ENCODE measurements at places on chromosomes 16 and 17.

- DNase-seq: no peak
These were observed 32.2 kb upstream of the IL21R start for GRCh38 chr16:27369806-27370205.

- no peak for DNase-seq
These were observed 145.9 kb downstream of the HS3ST3B1 start for GRCh38 chr17:14446825-14447224.

- no peak for DNase-seq
These were observed 1.1 kb downstream of the CHST6 start for GRCh38 chr16:75494184-75494583.

- no peak for DNase-seq
These were observed 5.8 kb upstream of the VPS35L start for GRCh38 chr16:19549673-19550072.

GRCh38 chr17:61757168-61757567 is 106.2 kb downstream of the BRIP1 start:
- no peak for DNase-seq

DNA sequence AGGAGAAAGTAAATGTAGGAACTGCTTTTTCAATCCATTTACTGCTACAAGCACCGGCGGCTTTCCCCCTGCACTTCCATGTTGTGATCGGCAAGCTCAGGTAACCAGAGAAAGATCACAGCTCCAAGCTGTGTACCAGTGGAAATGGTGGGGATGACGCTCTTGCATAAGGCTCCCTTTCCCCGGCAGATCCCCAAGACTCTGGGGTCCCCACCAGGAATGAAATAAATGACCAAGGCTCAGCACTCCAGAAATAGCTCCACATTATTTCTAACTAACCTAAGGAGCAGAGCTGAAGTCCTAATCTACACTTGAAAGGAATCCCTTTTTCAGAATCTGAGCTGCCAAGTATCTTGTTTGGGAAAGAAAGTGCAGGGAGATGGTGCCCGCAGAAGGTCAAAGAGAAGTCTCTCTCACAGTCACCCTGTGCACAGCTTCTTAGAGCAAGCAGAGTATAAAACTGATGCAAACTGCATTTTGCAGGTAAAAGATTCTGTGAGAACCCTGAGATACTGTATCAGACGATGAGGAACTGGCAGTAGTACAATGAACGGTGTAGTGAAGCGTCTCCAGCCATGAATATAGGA is 11.1 kb downstream of the GRB2 start:
- no peak for DNase-seq

DNA sequence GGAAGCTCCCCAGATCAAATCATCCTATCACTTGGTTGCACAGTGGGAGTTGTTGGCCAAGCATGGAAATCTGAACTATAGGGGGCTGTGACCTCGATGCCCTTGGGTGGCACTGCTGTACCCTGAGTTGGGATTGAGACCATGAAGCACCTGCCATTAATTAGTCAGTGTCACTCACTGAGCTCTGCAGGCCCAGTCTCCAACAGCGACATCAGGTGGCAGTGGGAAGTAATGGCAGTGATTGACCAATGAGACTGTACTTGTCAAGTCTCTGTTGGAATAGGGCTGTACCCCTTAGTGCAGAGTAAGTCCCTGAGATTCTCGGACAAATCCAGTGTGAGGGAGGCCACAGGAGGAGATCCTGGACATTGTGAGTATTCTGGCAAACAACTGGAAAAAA is 118.0 kb upstream of the RPL38 start:
- no peak for DNase-seq

DNA sequence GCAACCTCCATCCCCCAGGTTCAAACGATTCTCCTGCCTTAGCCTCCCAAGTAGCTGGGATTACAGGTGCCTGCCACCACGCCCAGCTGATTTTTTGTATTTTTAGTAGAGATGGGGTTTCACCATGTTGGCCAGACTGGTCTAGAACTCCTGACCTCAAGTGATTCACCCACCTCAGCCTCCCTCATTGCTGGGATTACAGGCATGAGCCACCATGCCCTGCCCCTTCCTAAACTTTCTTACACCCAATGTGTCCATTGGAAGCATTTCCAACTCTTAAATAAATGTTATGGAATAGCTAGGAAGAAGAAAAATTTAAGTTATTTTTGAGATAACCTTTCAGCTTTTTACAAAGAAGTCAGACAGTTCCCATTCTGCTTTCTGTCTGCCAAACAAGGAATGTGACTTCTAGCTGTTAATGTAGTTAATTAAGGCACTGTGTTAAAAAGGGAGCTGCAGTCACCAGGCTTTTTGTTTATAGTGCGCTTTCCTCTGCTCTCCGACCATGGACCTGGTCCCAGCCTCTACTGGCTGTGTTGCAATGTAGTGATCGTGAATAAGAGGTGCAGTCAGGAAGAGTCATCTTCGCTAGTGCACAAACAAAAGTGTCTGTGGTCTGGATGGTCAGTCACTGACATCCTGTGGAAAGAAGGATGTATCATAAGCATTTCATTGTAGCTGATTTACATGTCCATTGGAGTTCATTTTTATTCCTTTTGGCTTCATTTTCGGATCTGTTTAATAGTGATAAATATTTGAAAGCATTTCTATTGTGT is 39.7 kb downstream of the USP10 start:
- DNase-seq: no peak

GRCh38 chr16:80997964-80998620 is 8.6 kb downstream of the CMC2 start:
- no peak for DNase-seq

Data from stimulated activated CD8-positive, alpha-beta memory T cell treated with anti-CD3 and anti-CD28 coated beads, Interleukin-15, amount 100 ng/mL, for 24 hours (primary cell).